Omental fat pad (tissue), 4 donors: ENCODE measurements at places on chromosomes 4 and X.
A peak's percentile ranks its signal among the peaks of the same experiment; 100 is the strongest.

GRCh38 chr4:4501679-4502078, 40.2 kb downstream of the STX18 start:
- DNase-seq, result no peak

GRCh38 chrX:119459181-119459580, 9.1 kb upstream of the SLC25A5 start:
- DNase-seq, result no peak

GRCh38 chr4:110049951-110050925, 137.6 kb downstream of the EGF start:
- DNase-seq, result no peak

DNA sequence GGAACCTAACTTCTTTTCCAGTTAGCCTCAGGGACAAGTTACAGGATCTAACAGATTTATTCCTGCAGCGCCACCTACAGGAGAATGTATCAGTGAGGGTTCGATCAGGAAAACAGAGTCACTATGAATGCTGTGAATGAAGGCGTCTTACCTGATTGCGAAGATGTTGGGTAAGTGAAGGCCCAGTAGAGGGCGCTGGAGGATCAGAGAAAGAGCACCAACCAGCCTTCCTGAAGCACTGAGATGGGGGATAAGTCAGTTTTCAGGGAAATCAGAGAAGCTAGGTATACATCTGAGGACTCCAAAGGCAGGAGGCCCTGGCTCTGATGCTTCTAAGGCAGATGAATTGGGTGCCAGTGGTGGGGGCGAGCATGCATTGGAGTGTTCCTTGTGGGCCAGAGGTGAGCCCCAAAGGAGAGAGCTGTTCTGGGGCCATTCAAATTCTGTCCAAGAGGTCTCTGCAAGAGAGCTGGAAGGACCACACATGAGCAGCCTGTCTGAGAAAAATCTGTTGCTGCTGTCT, 169.9 kb upstream of the AADAT start:
- peak; percentile 33 for DNase-seq
